Fibroblast of the conjunctiva (primary cell): ENCODE measurements at places on chromosomes 6 and 20.
A peak's percentile ranks its signal among the peaks of the same experiment; 100 is the strongest.

- DNase-seq = no peak
Observed at GRCh38 chr6:154954347-154954746, 40.8 kb upstream of the TIAM2 start.

GRCh38 chr6:111070105-111071005 lies 16.9 kb upstream of the SLC16A10 start:
- DNase-seq = no peak

DNA sequence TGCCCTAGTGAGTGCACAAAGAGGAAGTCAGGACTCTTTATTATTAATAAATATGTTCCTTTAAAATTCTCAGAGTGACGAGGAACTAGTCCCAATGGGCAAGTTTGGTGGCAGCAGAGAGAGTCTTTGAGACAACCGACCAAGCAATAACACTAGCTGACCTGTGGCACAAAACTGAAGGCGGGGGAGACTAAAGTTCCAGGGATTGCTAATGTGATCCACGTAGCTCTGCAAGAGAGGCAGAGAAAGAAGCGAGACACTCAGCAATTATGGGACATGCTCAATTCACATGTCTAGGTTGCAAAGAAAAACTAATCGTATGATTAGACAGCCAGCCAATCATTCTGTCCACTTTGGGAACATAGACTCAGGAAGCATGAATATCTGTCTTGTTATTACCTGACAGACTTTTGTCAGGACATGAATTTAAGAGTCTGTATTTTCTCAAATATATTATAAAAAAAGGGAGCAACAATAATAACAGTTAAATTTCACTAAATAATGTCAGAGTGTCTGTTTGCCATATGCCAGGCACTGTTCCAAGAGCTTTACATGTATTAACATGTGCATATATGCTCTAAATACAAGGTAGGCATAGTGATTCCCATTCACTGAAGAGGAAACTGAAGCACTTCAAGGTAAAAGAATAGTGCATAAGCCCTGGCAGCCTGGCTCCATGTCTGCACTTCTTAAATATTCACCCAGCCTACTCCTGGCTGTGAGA lies 81.0 kb downstream of the COL9A1 start:
- no peak for DNase-seq

- DNase-seq = no peak
Observed at GRCh38 chr6:139895205-139895793, 520.9 kb upstream of the CITED2 start.

- DNase-seq = no peak
Observed at GRCh38 chr20:45312241-45312640, 4.1 kb upstream of the MATN4 start.

- DNase-seq = peak; percentile 14
Observed at GRCh38 chr6:155561257-155561965, 105.8 kb upstream of the NOX3 start.

- no peak for DNase-seq
Observed at GRCh38 chr6:125232466-125232865, 69.3 kb downstream of the HDDC2 start.

DNA sequence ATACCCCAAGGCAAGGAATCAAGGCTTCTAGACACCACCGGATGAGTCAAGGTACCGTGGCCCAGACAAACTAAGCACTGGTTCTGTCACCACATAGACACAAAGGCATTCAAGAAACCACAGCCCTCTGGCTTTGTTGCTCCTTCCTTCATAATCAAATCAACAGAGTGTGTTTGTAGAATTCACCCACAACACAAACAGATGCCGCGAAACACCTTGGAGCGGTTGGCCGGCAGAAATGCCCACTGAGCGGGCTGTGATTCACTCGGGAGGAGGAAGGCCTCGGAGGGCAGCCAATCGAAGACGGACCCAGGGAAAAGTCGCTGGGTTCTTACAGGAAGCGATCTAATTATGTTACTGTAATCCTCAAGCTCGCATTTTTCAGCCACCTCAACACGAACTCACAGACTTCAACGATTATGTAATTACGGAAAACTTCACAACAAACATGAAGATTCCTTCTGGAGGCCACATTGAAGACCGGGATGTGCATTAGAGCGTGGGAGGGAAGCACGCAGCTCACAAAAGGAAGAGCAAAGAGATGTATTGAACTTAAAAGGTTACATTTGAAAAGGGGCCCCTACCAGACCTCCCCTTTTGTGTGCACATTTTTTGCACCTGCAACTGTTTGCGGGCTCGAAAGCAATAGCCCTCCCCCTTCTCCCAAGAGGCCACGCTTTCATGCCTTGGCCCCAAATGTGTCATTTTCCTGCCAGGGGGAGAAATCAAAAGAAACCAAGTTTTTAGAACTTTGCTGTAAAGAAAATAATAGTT lies 184.7 kb upstream of the PREP start:
- no peak for DNase-seq

GRCh38 chr6:117463762-117464665 lies 18.5 kb upstream of the DCBLD1 start:
- no peak for DNase-seq
